T1000 (cell line): ENCODE measurements at places on chromosomes 5 and 9.
A peak's percentile ranks its signal among the peaks of the same experiment; 100 is the strongest.

DNA sequence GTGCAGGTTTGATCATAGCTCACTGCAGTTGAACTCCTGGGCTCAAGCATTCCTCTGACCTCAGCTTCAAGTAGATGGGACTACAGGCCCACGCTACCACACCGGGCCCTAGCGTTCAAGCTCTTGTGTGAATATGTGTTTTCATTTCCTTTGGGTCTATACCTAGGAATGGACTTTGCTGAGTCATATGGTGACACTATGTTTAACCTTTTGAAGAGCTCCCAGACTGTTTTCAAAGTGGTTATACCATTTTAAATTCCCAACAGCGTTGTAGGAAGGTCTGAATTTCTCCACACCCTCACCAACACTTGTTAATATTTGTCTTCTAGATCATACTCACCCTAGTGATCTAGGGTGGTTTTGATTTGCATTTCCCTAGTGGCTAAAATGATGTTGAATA is 33.5 kb downstream of the FAF2 start:
- DNase-seq, result no peak

- no peak for DNase-seq
Observed at GRCh38 chr9:116300360-116300870, 146.8 kb downstream of the PAPPA start.

- no peak for DNase-seq
Observed at GRCh38 chr5:167993771-167994170, 297.7 kb upstream of the WWC1 start.

DNA sequence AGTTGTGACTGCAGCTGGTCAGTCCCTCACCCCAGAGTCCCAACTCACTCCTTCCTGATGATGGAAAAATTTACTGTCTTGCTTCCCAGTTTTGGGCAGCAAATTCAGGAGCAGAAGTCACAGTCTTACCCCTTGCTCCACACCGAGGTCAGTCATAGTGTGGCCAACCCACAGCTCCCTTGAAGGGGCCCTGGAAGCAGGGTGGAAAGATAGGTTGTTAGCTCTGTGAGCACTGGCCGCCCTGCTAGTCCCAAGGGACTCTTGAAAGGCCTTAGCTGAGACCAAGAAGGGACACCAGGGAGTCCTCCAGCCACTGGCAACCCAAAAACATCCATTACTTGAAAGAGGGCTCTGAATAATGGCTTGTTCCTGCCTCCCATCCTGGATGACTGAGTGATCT is 40.0 kb downstream of the GSN start:
- DNase-seq, result no peak

DNA sequence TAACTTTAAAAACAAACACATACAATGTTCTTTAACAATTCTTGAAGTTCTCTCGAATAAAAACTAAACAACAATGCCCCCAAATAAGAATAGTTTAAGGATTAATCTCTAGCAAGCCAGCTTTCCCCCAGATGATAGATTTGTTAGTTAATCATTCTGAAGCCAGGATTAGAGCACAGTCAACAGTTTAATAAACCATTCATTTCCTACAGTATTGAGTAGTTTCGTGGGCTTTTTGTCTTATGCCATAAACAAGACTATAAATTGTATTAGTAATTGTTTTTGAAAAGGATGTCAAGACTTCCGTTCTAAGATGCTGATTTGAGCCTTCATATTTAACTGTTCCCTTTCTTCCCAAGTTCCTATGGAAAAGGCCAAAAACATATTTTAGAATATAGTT is 136.6 kb downstream of the PIK3R1 start:
- DNase-seq, result no peak

- no peak for DNase-seq
Observed at GRCh38 chr5:113102121-113102531, 125.5 kb downstream of the DCP2 start.

GRCh38 chr9:133680976-133681657 is 45.0 kb downstream of the DBH start:
- DNase-seq, result no peak

DNA sequence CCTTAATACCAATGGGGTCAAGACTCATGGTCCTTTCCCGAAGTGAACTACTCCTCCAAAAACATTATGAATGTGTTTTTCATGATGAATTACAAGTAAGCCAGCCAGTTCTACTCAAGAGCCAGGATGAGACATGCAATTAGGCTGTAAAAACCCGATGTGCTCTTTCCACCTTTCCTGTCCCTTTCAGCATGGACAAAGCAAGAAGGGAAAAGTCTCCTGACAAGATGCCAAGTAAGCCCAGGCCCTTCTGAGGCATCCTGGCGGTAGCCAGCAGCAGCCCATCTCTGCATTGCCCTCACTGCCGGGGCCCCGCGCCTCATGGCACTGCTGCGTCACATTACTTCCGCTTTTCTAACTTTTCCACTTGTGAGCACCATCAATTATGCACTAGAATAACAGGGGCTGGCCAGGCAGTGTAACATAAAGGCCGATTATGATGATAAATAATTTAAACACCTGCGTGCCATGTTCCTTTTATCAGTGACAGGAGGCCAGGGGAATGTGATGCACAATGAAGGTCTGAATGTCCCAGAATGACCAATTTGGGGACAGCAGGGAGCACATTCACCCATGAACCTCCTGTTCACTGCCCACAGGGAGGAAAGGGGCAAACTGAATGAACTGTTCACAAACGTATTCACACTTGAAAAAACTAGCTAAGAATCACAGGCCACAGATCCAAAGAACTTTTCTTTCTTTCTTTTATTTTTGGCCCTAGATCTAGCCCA is 37.4 kb downstream of the EFNA5 start:
- DNase-seq, result no peak

DNA sequence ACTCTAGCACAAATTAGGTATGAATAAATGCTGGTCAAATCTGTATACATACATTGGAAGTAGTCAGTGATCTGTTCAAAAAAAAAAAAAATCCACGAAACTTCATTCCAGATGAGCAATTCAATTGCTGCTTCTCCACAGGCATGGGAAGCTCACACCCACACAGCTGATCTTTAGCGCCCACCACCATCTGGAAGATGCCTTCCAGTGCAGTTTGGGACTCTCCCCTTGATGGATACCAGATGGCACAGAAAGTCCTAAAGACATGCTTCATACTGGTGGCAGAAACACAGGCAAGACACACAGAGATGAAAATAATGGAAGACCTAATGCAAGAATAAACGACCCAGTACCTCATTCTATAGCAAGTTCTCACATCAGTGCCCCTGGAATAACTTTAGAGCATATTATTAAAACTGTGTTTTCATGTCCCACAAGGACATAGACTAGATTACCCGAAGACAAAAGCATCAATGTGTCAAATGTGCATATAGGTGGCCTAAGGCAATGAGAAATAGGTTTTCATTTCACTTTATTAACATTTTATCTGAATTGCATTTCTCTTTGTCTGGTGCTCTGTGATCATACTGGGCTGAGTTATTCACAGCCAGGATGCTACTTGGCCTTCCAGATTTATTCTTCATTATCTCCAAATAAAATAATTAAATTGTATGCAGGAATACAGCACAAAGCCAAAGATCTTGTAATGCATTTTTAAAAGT is 135.4 kb upstream of the TAS2R1 start:
- DNase-seq, result no peak

DNA sequence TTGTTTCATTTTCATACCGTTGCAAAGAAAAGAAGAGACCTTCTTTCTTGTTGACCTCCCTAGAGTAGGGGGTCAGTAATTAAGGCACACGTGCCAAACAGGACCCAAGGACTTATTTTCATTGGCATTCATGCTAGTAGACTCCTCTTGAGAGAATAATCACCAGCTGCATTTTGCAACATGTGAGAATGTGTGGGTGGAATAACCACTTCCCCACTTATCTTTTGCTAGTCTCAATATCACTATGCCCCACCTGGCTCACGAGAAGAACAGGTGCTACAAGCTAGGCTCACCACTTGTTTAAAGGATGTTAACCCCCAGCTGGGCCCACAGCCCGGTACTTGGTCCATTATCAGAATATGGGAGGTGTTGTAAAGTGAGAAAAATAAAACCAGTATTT is 460.7 kb upstream of the MEF2C start:
- DNase-seq, result no peak

DNA sequence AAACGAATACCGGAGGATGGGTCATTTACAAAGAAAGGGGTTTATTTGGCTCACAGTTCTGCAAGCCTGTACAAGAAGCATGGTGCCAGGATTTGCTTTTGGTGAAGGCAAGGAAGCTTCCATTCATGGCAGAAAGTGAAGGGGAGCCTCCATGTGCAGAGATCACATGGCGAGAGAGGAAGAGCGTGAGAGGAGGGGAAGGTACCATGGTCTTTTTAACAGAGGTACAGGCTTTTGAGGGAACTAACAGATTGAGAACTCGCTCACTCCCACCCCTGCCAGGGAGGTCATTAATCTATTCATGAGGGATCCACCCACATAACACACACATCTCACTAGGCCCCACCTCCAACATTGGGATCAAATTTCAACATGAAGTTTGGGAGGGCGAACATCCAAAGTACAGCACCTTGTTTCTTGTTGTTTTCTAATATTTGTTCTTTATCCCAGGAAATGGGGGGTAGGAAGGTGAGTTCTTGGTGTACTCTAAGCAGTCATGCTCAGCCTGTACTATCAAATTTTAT is 18.5 kb downstream of the TMC1 start:
- DNase-seq, result no peak

- DNase-seq, result no peak
Observed at GRCh38 chr5:89583534-89583933, 700.5 kb upstream of the MEF2C start.

GRCh38 chr5:43648499-43649124 is 45.6 kb downstream of the NNT start:
- DNase-seq, result no peak

GRCh38 chr5:44388321-44389089 is 715 bp downstream of the FGF10 start:
- DNase-seq, result peak; percentile 24

DNA sequence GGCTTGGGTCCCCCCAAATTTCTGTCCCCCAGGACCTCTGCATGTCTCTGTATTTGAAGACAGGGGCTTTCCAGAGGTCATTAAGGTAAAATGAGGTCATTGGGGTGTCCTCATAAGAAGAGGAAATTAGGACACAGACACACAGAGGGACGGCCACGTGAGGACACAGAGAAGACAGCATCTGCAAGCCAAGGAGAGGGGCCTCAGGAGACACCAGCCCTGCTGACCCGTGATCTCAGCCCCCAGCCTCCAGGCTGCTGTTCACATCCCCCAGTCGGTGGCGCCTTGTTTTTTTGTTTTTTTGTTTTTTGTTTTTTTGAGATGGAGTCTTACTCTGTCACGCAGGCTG is 1.2 kb upstream of the CCDC183 start:
- DNase-seq, result no peak

GRCh38 chr9:19085295-19085694 is 17.4 kb downstream of the HAUS6 start:
- DNase-seq, result no peak

DNA sequence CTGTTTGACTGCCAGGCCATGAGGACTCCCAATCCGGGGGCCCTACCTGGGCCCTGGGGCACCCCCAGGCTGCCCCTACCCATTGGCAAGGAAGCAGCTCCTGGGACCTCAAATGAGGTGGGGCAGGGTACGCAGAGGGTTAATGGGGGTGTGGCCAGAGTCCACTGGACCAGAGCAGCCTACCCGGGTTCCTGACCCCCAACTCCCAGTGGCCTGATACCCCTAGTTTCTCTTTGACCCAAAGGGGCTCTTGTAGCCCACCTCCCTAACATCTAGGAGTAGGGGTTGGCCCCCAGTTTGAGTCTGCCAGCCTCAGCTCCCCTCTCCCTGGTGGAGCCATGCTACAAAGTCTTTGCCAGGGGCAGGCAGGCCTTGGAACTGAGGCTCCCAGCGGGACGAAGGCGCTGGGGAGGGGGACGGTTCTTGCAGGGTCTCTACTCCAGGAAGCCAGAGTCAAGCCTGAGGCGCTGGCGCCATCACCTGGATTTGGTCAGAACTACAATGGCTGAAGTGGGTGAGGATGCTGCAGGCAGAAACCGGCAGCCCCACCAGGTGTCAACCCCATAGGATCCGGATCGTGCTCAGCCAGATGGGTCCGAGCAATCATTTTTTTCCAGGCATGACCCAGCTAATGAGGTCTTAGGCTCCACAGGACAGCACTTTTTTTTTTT is 8.4 kb upstream of the CERCAM start:
- DNase-seq, result no peak

- peak; percentile 27 for DNase-seq
Observed at GRCh38 chr5:169302491-169303118, 1.7 kb upstream of the SLIT3 start.

GRCh38 chr9:114678795-114679194 is 3.2 kb downstream of the TEX48 start:
- DNase-seq, result no peak

- DNase-seq, result no peak
Observed at GRCh38 chr9:112887381-112887780, 3.3 kb downstream of the SLC46A2 start.

GRCh38 chr9:117636681-117637080 is 67.5 kb upstream of the TLR4 start:
- no peak for DNase-seq

DNA sequence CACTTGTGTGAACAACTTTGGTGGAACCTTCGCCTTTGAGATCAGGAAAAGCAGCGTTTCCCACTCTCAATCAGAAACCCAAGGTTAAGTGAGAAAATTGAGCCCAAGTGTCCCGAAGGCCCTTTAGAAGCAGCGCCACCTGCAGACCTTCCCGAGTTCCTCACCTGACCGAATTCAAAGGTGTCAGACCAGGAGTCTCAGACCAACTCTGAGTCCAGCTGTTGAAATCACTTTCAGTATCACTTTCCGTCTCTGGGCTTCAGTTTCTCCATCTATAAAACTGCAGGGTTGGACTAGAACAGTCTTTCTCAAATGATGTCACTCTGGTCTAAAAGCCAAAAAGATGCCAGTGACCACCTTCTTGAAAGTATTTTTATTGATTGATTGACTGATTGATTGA is 31.7 kb upstream of the GRHPR start:
- no peak for DNase-seq

DNA sequence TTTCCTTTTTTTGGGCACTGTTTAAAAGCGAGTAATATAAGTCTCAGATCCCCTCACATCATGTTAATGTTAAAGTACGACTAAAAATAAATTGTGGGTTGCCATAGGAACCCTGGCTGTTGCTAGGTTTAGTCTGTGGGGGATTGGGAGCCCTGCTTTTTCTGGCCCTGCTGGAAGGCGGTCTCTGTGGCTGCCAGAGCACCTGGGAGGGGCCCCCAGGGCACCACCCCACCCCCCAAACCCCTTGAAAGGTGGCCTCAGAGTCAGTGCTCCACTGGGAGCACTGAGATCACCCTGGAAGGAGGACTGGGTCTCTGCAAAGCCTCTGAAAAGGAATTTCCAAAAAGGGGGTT is 66.2 kb upstream of the NEURL1B start:
- no peak for DNase-seq

DNA sequence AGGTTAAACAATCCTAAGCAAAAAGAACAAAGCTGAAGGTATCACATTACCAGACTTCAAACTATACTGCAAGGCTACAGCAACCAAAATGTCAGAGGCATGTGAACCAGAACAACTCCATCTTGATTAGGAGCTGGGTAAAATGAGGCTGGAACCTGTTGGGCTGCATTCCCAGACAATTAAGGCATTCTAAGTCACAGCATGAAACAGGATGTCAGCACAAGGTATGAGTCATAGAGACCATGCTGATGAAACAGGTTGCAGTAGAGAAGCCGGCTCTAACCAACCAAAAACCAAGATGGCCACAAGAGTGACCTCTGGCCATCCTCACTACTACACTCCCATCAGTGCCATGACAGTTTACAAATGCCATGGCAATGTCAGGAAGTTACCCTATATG is 252.0 kb downstream of the RASEF start:
- DNase-seq, result peak; percentile 1
